Glomerular endothelial cell (primary cell): ENCODE measurements at places on chromosomes 6 and 20. TPM values are rescaled to one million over a fixed set of nuclear protein-coding genes. Genes with fewer than 3 reads are reported as not detected.

POU3F2 gene
- not detected in 2 replicates for total RNA-seq

CD109 gene
- total RNA-seq, result 85.1 and 100 TPM in 2 replicates

MYH7B gene
- total RNA-seq, result not detected in 2 replicates

ZBTB24 gene
- total RNA-seq, result 4.9 and 5.5 TPM in 2 replicates

DEFB124 gene
- total RNA-seq, result not detected in 2 replicates

CALHM4 gene
- total RNA-seq, result not detected in 2 replicates

ENPP5 gene
- 0.19 TPM in 1 of 2 replicates, not detected in the other for total RNA-seq

MYO6 gene
- total RNA-seq, result 46.6 and 55.8 TPM in 2 replicates

ARG1 gene
- total RNA-seq, result not detected in 2 replicates

BICRAL gene
- total RNA-seq, result 5.5 and 6.2 TPM in 2 replicates

LAMA4 gene
- 503 and 840 TPM in 2 replicates for total RNA-seq

CAGE1 gene
- not detected in 2 replicates for total RNA-seq

TGIF2 gene
- total RNA-seq, result 22.2 and 32.6 TPM in 2 replicates

DOK5 gene
- total RNA-seq, result 0.39 and 1.5 TPM in 2 replicates

PRKN gene
- 0.63 and 0.93 TPM in 2 replicates for total RNA-seq

CD24 gene
- 6.4 and 38.0 TPM in 2 replicates for total RNA-seq

GPR6 gene
- not detected in 2 replicates for total RNA-seq

SNRPB gene
- 349 and 358 TPM in 2 replicates for total RNA-seq

ID4 gene
- 0.24 and 1.1 TPM in 2 replicates for total RNA-seq

SIRPB1 gene
- 4.1 and 5.0 TPM in 2 replicates for total RNA-seq

SLC17A3 gene
- not detected in 2 replicates for total RNA-seq

TRIM31 gene
- total RNA-seq, result not detected in 2 replicates

SPTLC3 gene
- 0.15 and 0.64 TPM in 2 replicates for total RNA-seq

CST1 gene
- 18.0 and 24.5 TPM in 2 replicates for total RNA-seq

TP53TG5 gene
- not detected in 2 replicates for total RNA-seq

UBE2J1 gene
- total RNA-seq, result 68.4 and 68.7 TPM in 2 replicates

C4A gene
- total RNA-seq, result 1.3 and 1.8 TPM in 2 replicates
